Stimulated activated CD8-positive, alpha-beta memory T cell treated with anti-CD3 and anti-CD28 coated beads, Interleukin-7, amount 100 ng/mL, for 1 hour (primary cell): ENCODE measurements at places on chromosomes 12 and 14.

GRCh38 chr12:41293011-41293410 is 104.9 kb downstream of the PDZRN4 start:
- DNase-seq, result no peak

- DNase-seq, result no peak
Measured at GRCh38 chr14:99752486-99753121, 40.6 kb upstream of the EML1 start.

- no peak for DNase-seq
Measured at GRCh38 chr14:64821651-64822050, 58.1 kb downstream of the SPTB start.

- DNase-seq, result peak; percentile 54
Measured at GRCh38 chr14:22822571-22823098, 7.1 kb upstream of the MRPL52 start.

GRCh38 chr12:123860377-123860776 is 98.3 kb downstream of the DNAH10 start:
- DNase-seq, result no peak

DNA sequence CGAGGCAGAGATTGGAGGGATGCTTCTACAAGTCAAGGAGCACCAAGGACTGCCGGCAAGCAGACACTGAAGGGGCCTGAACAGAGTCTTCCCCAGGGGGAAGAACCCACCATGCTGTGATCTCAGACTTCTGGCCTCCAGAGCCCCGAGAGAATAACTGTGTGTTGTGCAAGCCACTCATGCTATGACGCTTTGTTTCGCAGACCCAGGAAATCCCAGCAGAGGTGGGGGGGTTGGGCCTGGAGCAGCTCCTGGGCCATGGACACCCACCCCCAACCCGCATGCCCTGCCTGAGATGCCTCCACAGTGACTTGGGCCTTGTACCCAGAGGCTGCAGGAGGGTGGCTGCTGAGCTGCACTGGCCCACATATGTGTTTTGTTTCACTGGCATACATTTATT is 31.2 kb downstream of the ARL6IP4 start:
- DNase-seq, result no peak

DNA sequence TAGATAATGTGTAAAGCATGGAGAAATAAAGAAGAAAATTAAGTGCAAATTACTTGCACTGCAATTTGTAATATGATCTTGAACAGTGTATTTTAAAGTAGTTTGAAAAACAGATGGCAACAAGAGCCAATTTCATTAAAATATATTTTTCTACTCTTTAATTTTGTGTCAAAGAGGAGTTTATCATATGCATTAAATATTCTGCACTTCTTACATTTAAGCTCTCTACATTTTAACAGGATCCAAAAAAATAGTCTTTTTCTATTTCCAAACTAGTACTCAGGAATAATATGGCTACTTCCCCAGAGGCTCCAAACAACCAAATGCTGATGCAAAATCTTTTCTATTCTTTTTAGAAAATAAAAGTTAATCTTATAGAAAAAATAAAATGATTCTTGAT is 1221.5 kb downstream of the FSCB start:
- no peak for DNase-seq

DNA sequence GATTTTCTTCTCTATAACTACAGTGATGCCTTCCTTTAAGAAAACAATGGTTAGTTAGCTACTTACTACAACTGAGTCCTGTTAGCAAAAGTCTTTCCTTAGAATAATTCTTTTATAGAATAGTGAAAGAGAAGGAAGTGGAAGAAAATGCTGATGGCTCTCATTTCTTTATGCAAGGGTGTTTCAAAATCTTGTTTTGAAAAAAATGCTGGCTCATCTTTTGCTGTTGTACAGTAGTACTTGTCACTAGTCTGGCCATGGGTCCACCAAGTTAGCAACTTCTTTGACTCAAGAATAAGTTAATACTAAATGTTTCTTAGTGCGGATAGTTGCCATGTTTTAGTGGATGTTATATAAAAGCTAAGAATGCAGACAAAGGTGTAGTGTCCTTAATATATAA is 225.4 kb downstream of the PTPRO start:
- DNase-seq, result no peak

DNA sequence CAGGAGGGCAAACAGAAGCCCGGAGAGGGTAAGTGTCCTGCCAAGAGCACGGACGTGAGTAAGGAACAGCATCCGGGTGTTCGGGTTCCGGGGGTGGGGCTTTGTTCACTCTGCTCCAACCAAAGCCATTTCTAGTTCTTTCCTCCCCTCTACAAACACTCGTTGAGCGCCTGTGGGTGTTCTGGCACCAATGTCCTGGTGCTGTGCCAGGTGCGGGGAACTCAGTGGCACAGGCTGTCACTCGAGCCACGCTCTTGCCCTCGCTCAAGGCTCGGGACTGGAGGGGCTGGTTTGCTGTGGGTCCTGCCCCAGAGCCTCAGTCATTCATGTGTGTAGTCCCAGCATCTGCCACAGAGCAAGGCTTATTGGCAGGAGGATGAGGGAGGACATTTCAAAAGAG is 157.5 kb downstream of the CALM1 start:
- no peak for DNase-seq

DNA sequence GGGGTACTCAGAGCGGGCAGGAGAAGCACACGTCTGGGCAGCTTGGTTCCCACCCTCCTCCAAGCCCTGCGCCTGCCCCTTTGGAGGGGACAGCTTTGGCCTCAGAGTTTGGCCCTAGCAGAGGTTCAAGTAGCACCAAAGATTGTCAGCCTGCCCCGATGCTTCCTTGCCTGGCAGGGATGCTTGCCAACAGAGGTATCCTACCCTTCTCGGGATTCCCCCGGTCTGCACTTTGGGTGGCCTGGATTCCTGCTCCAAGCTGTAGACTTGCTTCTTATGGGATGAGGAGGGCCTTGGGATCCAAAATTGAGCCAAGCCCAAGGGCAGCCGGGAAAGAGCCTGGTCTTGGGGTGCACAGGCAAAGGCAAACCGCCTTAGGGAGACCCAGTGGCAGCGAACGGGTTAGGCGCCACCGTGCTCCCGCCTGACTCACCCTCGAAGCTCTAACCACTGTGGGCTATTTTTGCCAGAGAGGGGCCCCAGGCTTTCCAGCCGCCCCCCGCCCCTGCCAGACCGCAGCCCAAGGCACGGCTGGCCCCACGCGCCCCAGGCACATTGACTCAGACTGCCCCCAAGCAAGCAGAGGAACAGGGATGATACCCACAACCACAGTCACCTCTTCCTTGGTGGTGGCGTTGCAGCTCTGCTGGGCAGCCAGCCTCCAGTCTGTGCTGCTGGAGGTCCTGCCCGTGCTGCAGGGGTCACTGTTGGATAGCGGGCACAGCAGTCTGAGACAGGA is 847 bp upstream of the WNT10B start:
- DNase-seq, result no peak

- DNase-seq, result no peak
Measured at GRCh38 chr14:71560751-71561150, 371.5 kb upstream of the RGS6 start.

DNA sequence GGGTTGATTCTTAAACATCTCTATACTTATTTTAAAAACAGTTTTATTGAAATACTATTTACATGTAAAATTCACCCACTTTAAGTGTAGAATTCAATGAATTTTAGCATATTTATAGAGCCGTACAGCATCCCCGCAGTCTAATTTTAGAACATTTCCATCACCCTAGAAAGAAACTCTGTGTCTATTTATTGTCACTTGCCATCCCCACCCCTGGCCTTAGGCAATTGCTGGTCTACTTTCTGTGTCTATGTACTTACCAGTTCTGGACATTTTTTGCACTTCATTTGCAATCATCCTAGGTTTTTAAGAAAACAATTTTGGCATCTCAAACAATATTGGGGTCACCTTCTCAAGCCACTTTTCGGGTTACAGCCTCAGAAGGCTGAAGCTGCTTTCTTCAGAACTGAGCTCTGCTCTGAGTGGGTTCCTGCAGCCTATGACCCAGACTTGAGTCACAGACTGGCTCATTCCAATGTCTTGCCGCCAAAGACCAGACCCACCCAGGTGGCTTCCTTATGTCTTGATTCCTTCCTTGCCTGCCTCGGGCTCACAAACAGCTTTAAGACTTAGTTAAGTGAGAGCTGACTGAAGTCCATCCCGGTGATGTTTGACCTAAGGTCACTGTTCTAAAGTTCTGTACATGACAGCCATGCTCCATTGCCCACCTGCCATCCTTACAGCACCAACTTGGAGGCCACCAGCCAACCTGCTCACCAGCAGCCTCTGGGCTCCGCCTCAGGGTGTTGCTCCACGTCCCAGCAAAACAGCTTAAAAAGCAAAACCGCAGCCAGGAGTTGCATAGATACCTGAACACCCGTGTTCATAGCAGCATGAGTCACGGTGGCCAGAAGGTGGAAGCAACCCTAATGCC is 131.5 kb downstream of the CHST11 start:
- no peak for DNase-seq

DNA sequence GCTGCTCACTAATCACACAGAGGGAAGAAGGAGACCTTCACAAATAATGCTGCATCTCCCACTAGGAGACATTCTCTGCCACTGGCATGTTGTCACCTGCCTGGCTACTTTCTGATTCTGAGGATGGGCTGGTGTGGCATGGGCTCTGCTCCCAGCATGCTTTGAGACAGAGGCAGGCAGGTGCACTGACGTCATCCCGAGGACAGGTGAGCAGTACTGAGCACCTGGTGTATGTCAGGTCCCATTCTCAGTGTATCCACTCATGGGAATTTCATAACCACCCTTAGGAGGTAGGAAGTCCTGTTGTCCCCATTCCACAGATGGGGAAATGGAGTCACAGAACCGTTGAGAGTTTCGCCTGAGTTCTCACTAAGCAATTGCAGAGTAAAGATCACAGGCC is 597.9 kb downstream of the VRK1 start:
- DNase-seq, result no peak

DNA sequence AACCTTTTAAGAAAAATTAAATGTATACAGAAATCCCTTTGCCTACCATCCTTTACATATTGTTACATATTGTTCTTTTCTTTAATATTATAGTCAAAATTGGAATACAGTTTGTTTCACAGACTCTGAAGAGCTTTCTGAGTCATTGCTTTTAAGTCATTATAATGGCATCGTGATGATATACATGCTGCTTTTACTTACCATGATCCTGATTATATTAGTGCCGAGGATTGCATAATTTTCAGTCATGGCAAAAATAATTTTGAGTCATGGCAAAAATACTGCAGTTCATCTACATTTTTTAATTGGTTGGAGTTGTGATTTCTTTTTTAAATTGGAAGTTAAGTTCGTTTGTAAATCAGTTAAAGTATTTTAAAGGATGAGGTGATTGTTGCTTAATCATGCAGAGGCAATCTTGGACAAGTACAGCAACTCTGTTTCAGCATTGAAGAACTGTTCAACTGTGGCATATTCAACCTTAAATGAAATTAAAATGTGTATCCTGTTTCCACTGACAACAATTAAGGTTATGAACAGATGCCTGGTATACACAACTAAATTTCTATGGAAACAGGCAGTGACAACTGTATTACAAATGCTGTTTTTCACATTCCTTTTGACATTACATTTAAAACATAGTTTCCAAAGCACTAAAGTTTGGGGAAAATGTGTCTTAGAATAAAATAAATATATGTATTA is 142.3 kb downstream of the PCNX1 start:
- DNase-seq, result no peak

DNA sequence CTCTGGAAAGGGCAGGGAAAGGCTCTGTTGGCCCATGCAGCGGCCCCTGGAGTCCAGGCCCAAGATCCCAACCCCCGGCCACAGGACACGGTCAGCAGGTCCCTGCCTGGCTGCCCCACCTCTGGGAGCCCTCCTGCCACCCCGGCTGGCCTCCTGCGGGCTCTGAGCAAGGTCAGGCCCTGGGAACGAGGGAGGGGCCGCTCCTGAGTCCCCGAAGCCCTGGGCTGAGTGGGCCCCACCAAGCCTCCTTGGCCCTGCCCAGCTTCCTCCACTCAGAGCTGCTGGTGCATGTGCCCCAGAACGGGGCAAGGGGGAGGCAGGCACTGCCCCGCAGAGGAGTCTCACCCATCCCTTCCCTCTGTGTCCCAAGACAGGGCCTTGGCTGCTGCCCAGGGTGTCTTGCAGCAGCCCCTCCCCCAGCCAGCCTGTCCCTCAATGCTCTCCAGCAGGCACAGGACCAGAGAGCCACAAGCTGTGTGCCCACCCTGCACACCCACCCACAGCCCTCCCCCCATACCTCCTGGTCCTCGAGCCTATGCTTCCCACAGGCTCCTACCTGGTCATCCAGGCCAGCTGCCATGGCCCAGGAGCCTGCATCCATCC is 7.4 kb upstream of the C14orf180 start:
- DNase-seq, result no peak

GRCh38 chr12:14086838-14087237 is 105.4 kb upstream of the GRIN2B start:
- DNase-seq, result no peak

DNA sequence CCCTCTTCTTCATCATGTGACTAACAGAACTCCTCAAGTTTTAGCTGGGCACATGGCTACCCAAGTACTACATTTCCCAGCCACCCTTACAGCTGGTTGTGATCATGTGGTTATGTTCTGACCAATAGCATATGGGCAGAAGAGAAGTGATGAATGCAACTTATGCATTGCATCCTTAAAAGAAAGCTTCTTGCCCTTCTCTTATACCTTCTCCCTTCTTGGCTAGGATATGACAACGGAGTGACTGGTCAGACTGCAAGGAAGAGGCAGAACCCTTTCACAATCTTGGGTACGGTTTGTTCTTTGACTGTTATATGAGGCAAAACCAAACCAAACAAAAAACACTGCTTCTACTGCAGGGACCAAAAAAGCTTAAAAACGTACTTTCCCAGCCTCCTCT is 66.5 kb upstream of the MAX start:
- DNase-seq, result no peak

DNA sequence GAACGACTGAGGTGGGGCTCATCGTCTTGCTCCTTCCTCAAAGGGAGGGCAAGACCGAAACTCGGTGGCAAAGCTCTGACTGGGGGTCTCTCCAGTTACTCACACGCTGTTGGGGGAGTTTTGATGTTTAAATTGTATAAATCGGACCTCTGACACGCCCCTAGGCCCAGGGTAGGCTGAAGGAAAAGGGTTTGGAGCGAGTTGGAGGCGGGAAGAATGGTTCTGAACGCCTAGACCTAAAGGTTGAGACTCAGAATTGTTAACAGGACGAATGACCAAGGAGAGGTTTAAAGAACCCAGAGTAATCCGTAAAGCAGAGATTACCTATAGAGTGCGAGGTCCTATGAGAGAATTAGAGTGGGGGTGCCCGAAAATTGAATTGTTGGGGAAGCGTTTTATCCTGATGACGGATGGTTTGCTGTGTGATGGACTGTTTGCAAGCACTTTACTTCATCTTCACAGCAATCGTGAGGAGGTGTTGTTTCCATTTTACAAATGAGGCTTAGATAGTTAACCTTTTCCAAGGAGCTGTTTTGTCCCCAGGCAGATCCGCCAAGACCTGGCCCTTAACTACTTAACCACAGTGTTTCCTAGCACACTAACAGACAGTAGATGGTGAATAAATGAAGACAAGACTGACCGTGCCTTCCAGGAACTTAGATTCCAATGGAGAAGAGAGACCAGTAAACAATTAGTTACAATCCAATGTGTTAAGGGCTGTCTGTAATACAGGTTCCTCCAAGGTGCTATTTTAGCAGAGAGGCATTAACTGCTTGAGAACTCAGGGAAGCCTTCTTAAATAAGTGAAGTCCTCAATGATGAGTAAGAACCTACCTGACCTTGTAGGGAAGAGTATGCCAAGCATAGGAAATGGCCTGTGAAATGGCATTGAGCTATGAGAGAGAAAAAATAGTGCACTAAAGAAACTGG is 929 bp upstream of the UBE2N start:
- DNase-seq, result no peak

GRCh38 chr12:57092876-57093414 is 4.0 kb downstream of the NAB2 start:
- DNase-seq, result no peak
